ENCODE measurements at places on chromosomes 1 and 21. TPM values are rescaled to one million over a fixed set of nuclear protein-coding genes. Genes with fewer than 3 reads are reported as not detected.

TUFT1 gene
- 33.3 TPM for total RNA-seq

SNAPIN gene
- total RNA-seq, result 40.9 TPM

OVAAL gene
- total RNA-seq, result not detected

GNG4 gene
- total RNA-seq, result 0.28 TPM

TFF2 gene
- not detected for total RNA-seq
